ENCODE measurements at places on chromosomes 4 and X. TPM values are rescaled to one million over a fixed set of nuclear protein-coding genes. Genes with fewer than 3 reads are reported as not detected.

The NDNF gene
- 27.6 TPM for polyA plus RNA-seq

The MND1 gene
- polyA plus RNA-seq, result 10.5 TPM

The CXorf38 gene
- 9.0 TPM for polyA plus RNA-seq

The SHROOM2 gene
- 45.6 TPM for polyA plus RNA-seq

Measured in spinal cord (tissue), 10 donors.